ENCODE measurements at places on chromosomes 2 and 18.

- no peak for DNase-seq
These were observed 214.6 kb upstream of the DTNA start for GRCh38 chr18:34495506-34495905.

DNA sequence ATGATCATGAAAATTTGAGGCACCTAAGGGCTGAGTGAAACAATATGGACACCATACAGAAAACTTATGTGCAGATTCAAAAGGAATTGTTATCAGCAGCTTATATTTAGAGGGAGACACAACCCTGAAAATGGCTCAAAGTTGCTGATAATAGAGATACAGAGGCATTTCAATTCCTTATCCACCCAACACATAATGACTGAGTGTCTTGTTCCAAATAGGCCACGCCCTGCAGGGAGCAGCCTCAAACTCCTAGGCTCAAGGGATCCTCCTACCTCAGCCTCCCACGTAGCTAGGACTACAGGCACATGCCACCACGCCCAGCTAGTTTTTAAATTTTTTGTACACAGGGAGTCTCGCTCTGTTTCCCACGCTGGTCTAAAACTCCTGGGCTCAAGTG is 79.0 kb downstream of the LBH start:
- DNase-seq: no peak

DNA sequence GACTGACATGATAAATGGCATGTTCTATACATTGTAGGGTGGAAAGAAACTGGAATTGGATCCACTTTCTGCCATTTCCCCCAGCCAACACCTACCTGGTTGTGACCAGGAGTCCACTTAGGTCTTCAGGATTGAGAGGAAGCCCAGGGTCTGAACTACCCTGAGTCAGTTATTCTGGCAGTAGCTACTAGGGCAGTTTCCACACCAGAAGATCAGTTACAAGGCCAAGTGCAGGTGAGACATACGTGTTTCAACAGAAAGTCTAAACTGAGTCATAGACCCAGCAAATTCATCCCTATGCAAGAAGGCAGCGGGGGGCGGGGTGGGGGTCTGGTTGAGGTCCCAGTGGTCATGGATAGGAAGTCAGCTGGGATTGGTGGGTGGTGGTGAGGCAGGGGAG is 21.9 kb downstream of the ANTXR1 start:
- no peak for DNase-seq

- DNase-seq: no peak
These were observed 77.8 kb upstream of the DTNA start for GRCh38 chr18:34632321-34632720.

DNA sequence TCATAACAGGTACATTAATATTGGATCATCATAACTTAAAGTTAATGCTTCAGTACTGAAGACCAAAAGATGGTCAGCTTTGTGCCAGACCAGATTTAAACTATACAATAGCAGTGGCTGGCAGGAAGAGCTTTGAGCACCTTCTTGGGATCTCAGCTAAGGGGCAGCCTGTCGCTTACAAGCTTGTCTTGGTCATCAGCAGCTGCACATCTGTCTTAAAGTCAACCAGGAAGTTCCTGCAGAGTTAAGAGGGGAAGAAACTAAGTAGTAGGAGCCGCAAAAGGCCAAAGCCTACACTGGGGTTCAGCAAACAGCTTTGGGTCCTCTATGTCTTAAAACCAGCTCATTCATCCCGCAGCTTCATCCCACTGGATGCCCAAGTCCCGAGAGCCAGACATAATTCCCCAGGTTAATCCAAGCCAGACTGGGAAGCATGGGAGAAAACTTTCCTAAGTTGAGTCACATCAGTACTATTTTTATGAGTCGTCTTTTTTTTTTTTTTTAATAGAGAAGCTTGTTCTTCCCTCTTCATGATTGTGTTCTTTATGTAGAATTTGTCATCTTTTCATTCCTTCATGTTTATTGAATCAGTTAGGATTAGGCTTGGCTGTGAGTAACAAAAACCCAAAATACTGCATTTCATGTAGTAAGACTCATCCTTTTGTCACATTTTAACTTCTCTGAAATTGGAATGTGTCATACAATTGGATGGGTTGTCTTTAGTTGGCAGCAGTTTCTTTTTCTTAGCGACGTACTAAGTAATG is 59.3 kb downstream of the SERTAD2 start:
- no peak for DNase-seq

DNA sequence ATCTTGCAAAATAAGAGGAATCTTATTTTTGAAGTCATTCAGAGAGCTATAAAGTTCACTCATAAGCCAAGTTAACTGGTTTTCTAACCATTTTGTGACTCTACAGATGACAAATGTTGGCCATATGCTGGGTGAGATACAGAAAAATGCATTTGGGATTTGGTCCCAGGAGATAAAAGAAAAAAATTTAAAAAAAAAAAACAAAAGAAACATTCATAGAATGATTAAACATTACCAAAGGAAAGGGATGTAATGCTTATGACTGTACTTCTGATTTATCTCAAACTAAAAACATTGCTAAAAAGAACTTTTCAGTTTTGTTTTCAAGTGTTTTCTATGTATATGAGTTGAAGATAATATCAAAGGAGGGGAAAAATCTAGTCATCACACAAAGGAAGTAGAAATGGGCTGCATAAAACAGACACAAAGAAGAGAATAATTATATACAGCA is 43.1 kb downstream of the PELI1 start:
- no peak for DNase-seq

GRCh38 chr2:76406134-76406855 is 695.6 kb upstream of the GCFC2 start:
- no peak for DNase-seq

DNA sequence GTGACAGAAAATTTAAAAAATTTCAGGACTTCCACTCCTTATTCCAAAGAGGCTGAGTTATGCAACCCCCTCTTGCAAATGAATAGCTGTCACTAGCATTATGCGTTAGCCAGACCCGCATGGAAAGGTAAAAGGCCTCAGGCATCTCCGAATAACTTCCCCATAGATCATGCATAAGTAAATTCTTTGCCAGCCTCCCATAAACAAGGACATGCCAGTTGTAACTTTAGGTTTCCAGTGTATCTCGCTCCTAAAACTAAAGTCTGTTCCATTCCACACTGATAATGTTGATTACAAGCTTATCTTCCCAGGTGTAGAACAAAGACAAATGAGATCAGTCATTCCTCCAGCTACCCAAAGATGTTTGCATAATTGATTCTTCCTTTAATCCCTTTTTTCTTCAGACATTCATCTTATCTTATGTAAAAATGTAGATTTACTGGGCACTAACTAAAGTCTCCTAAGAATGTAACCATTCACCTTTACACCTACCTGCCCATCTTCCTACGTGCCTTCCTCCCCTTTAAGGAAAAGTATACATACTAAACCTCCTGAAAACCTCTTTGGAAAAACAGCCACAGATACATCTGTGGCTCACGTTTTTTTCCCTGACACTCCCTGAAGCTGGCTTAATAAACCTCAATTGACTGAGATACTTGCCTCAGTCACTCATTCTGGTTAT is 13.6 kb upstream of the NFU1 start:
- DNase-seq: no peak

DNA sequence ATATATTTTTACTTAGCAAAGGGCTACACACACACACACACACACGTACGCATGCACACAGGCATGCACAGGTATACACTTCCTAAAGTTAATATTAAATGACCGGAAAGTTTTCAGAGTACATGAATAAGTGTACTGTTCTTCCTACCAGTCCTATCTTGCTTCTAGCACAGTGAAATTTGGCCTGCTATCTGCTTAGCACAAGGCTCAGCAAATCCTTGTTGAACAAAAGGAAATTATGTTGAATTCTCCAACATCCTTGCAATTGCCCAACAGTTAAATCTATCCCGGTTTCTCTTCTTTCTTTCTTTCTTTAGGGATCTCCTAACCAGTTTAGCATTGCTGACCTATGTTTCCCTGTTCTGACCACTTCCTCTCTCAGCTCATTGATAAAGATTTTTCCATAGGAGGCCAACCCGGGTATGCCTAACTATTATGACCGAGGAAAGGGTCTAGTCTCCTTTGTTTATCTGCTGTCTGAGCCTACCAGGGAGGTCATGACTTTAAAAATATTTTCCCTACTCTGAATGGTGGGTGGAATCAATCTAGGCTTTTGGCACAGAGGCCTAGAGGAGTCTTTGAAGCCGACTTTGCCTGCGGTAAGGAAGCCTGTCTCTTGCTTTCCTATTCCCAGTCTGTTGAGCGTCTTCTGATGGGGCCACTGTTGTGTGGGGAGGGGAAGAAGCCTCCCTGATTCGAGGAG is 400.7 kb downstream of the HRH4 start:
- DNase-seq: no peak

DNA sequence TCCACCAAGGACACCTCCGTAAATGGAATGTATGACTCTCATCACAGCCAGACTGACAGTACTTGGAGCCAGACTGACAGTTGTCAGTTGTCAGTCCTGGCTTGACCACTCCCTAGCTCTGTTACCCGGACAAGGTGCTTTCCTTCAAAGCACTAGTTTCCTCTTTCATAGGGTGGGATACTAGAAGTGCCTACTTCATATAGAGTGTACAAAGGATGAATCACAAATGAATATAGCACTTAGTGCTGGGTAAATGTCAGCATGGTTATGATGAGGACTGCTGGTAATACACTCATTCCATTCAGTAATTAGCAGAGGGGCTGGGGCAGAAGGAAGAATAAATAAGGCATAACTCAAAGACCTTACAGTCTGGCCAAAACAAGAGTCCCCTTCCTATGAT is 91.4 kb downstream of the ARL4C start:
- DNase-seq: no peak

DNA sequence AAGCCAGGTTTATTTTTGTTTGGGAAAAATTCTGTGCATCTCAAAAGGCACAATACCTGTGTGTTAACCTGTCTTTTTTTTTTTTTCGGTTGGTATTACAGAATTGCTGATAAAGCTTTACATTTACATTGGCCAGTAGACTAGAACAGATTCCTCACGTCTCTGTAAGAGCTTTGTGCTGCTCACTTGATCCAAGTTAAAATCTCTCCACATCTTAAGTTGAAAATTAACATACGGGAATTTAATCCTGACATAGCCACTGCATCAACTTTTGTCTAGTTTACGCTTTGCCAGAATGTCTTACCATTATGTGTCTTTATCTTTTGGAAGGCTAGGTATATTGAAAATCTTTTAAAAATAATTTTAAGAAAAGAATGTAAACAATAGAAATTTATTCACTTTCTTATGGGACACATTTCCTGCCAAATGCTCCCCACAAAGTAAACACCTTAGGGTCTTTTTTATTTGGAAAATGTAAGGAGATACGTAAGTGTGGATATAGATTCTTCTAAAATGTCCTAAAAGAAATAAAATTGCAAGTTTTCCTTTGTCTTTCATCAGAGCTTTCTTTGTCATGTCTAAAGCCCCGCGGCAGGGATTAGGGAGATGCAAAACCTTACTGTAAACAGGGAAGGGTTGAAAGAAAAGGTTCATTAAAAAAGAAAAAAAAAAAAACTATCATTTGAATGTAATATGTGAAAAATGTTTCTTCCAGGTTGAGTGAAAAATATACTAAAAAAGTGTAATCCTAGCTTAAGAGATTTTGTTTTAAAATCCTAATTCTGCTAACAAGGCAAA is 912.8 kb downstream of the NRXN1 start:
- no peak for DNase-seq

GRCh38 chr2:146123256-146123655 is 1603.3 kb upstream of the ZEB2 start:
- no peak for DNase-seq

- no peak for DNase-seq
These were observed 10.0 kb downstream of the SLC4A5 start for GRCh38 chr2:74333175-74333574.

GRCh38 chr2:106089611-106090010 is 104.5 kb downstream of the UXS1 start:
- DNase-seq: no peak

DNA sequence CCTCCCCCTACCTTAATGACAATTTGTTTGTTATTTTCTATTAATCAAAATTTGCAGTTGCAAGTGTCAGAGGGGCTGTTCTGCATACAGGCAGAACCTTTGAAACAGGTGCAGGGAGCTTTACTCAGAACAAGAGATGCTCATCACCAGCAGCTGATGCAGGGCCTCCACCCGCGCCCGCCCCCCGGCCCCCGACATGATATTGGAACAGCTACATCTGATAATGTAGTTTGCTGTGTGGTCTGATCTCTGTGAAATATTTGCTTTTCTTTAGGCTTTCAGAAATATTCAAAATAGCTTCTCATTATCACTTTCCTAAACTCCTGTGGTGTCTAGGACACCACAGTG is 130.0 kb downstream of the PRKCE start:
- DNase-seq: no peak

GRCh38 chr2:177283906-177284305 is 19.4 kb upstream of the NFE2L2 start:
- DNase-seq: no peak

DNA sequence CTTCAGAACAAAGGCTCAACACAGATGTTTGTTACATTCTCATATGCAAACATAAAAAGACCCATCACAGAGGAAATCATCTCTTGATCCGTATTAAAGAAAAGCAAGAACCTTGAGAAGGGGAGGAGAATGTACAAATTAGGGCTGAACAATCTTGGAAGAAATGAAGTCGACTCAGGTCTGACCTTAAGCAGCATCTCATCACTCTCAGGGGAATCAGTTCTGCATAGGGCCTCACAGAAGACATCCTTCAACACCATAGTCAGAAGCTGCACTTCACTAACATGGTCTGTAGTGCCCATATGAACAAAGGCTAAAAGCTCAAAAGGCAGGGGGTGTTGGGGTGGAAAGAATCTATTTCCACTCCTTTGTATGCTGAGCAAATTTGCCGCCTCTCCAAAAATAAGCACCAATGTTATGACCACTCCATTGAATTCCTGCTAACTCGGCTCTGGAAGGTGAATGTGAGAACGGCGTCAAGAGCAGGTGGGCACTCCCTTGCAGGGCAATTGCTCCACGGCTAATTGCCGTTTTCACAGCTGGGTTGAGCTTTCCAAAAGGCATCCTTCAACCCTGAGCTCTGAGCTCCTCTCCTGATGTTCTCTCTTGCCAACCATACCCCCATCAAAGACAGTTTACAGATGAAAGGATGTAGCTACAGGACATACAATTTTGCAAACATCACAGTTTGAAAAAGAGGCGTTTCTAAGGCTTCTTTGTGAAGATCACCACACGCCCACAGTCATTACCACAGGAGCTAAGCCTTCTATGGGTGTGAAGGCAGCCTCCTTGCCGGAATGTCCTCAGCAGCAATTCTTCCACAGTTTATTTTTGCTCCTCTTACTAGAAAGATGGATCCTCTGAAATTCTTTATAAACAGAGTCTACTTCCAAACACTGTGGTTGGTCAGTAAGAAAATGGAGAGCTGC is 10.0 kb downstream of the KLF7 start:
- no peak for DNase-seq

DNA sequence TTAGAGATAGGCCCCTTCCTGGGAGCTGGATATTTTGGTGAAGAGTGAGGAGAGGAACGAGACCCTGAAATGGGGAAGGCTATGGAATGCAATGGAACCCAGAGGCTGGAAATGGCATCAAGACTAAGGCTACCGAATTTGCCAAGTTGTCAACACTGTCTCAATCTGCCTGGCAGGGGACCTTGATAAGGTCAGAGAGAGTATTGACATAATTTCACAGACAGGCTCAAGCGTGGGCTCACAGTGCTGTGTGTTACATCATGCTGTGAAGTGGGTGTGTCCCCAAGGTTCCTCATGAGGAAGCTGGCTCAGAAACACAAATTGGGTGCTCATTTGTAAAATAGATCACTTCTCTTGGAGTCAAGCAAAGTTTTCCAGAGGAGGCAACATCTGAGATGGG is 51.8 kb upstream of the CYRIA start:
- DNase-seq: no peak
